ENCODE measurements at places on chromosomes 16 and 17.

- DNase-seq, result no peak
These were observed 233.3 kb downstream of the CDH13 start for GRCh38 chr16:82860071-82860470.

DNA sequence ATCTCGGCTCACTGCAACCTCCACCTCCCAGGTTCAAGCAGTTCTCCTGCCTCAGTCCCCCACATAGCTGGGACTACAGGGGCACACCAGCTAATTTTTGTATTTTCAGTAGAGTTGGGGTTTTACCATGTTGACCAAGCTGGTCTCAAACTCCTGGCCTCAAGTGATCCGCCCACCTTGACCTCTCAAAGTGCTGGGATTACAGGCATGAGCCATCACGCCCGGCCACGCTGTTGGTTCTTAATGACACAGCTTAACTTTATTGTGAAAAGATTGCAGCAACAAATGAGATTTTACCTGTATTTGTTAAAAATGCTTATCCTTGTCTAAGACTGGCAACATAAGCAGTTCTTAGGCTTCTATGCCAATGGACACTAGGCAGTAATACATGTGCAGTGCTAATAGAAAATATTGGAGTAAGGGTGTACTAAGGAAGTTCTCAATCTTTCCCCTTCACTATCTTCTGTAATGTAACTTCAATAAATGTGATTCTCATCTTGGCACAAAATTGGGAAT lies 2.9 kb downstream of the UBB start:
- no peak for DNase-seq

DNA sequence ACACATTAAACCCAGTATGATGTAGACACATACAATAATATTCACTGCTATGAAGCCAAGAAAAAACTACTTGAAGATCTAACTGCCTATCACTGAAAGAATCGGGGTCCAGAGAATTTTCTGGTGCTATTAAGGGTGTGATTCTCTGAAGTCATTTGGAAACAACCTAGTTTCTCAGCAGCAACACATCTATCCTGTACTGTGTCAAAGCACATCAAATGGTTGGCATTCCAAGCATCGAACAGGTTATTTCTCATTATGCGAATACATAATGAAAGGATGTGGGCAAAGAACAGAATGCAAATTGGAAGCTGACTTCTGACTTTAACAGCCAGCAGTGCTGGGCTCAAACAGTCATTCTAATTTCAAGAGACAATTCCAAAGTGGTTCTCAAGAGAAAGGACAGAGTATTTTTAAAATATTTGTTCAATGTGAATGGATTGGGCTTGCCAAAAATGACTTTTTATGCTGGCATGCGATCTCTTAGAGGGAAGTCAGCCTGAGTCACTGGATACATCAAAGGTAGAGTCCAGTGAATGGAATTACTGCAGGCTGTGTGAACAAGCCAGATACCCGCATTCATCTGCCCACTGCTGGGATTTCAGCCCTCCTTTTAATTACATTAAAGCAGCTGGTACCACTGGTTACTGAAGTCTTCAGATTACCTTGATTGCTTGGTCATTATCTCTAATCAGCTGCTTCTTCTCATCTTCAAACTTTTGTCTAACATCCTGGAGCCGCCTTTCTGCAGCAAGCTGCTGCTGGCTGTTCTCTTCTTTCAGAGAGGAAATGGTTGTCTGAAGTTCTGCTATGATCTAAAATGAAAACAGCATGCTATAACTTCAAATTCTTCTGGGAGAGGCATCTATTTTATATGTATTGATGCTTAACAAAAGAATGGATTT lies 181.2 kb upstream of the AXIN2 start:
- DNase-seq, result no peak

GRCh38 chr16:72099377-72099818 lies 5.8 kb downstream of the DHX38 start:
- no peak for DNase-seq

- DNase-seq, result no peak
These were observed 90.7 kb upstream of the GSE1 start for GRCh38 chr16:85522308-85522841.

GRCh38 chr16:7405166-7405565 lies 72.5 kb downstream of the RBFOX1 start:
- DNase-seq, result peak; percentile 50

DNA sequence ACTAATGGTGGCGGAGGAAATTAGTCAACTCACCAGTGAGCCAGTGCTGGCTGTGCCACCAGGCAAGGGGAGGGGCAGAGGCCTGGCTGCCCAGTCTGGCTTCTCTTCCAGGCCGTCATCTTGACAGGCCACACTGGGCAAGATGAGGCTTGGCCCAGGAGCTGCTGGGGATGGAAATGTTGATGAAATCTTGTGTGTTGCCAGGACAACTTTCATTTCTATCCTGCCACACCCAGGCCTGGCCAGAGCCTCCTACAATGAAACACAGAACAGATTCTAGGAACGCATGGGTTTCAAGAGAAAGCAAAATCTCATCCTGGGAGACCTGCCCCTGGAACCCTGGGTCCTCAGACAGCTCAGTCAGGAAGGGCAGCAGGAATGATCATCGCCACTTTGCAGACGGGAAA lies 9.3 kb downstream of the HEXIM2 start:
- DNase-seq, result peak; percentile 58

- no peak for DNase-seq
These were observed 389.7 kb downstream of the SOX9 start for GRCh38 chr17:72510351-72511016.

DNA sequence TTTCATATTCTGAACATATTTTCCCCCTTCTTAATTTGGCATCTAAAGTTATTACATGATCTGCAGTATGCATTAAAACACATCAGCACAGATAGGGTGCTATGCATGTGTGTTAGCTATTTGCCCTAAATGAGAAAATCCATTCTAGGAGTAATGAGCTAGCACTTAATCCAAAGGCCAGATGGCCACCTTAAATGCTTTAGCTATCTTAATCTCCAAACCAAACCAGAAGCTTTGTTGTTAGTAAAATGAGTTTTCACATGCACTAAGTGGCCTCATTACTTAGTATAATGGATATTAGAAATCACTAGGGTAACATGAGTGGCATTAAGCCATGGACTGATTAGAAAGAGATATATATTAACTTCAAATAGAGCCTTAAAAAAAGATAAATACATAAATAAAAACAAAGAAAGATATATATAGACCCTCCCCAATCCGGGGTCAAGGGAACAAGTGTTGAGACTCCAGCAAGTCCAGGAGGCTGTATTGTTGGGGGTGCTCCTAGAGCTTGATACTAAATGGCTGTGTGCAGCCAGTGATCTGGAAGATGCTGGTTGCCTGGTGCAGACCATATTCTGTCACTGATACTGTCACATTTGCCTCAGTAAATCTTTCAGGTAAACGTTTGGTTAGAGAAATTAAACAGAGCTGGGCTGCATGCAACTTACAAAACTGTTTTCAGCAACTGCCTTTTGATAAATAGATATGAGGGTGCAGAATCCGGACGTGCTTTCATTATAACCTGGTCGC lies 67.3 kb downstream of the MYH10 start:
- no peak for DNase-seq

DNA sequence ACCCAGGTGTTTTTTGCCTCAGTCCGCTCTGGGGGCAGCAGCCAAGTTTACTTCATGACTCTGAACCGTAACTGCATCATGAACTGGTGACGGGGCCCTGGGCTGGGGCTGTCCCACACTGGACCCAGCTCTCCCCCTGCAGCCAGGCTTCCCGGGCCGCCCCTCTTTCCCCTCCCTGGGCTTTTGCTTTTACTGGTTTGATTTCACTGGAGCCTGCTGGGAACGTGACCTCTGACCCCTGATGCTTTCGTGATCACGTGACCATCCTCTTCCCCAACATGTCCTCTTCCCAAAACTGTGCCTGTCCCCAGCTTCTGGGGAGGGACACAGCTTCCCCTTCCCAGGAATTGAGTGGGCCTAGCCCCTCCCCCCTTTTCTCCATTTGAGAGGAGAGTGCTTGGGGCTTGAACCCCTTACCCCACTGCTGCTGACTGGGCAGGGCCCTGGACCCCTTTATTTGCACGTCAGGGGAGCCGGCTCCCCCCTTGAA lies 2.1 kb upstream of the C17orf107 start:
- DNase-seq, result no peak

DNA sequence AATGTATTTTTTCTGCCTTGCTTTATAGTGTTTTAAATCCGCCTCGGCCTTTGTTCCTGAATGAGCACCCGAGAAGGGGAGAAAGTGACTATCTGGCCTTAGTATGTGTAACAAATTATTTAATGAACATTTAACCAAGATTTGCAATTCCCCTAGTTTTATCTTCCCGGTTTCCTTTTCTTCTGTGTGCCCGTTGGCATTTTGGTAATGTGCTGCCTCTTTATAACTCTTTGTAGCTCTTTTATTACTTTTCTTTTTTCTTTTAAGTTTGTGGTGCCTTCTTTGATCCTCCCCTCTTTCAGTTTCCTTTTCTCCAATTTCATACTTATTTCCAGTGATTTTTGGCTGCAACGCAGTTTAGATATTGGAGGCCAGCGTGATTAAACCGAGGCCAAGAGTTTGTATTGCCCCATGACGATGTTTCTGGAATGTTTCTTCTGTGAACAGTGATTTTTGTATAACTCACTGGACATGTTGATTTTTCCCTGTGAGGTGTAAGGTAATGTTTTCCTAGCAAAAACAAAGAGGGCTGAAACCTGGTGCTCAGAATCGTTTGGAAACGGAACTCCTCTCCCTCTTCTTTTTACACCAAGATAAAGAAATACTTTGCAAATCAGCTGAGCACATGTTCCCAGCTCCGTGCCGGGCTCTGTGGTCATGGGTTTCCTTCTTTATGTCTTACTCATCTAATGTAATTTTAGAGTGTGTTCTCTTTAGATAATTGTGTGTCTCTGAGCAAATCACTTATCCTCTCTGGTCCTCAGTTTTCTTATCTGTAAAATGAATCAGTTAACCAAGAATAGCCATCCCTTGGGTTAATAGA lies 344.3 kb downstream of the WWOX start:
- no peak for DNase-seq

GRCh38 chr16:2822496-2822895 lies 5.5 kb downstream of the PRSS21 start:
- no peak for DNase-seq

DNA sequence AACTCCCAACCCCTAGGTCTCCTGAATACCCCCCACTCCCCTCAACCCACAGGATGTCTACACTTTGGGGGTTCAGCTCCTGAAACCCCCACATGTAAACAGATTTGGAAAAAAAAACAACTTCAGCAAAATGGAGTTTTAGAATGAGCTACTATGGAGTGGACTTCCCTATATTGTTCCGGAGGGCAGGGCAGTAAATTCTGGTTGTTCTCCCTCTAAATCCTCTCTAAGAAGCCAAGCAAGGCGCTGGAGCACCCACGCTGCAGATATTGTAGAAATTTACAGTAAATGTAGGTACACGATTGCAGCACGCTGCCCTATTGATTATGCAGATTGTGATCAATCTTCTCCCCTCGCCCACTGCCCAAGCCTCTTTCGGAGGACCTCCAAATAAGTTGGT lies 8.5 kb upstream of the ZFHX3 start:
- no peak for DNase-seq

- no peak for DNase-seq
These were observed 33.9 kb upstream of the MEAK7 start for GRCh38 chr16:84538222-84538840.

- DNase-seq, result no peak
These were observed 115.3 kb downstream of the ANKRD11 start for GRCh38 chr16:89375021-89375420.

GRCh38 chr16:26345966-26346365 lies 654.2 kb downstream of the HS3ST4 start:
- no peak for DNase-seq

DNA sequence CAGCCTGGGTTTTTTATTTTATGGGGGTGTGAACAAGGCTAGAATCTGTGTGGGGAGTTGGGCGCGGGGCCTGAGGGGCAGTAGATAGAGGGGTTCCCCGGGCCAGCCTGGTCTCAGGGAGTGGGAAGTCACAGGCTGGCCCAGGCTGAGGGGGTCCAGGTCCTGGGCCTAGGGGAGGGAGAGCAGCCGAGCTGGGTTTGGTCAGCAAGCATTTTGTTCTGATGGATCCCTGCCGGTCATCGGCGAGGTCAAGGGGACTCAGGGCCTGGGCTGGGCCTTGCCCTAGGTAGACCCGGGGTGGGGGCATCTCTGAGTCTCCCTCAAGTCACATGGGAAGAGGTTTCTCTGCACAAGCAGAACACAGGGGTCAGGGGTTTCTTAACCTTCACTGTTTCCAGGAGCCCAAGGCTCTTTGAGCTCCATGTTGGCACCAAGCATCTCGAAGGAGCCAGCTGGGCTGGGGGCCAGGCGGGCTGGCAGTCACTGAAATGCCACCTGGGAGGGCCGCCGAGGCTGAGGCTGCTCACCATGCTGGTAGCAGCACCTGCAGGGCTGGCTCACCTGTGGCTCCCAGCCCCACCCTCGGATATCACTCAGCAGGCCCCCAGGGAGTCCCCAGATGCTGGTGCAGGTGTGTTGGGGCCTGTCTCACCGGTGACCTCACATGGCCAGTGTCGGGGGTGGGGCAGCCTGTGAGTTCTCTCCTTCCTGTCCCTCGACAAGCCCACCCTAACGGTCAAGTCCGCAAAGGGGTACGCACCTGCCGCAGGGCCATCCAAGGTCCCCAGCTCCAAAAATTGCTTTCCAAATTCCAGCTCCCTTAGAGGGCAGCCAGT lies 41.0 kb downstream of the SLC7A5 start:
- DNase-seq, result no peak

DNA sequence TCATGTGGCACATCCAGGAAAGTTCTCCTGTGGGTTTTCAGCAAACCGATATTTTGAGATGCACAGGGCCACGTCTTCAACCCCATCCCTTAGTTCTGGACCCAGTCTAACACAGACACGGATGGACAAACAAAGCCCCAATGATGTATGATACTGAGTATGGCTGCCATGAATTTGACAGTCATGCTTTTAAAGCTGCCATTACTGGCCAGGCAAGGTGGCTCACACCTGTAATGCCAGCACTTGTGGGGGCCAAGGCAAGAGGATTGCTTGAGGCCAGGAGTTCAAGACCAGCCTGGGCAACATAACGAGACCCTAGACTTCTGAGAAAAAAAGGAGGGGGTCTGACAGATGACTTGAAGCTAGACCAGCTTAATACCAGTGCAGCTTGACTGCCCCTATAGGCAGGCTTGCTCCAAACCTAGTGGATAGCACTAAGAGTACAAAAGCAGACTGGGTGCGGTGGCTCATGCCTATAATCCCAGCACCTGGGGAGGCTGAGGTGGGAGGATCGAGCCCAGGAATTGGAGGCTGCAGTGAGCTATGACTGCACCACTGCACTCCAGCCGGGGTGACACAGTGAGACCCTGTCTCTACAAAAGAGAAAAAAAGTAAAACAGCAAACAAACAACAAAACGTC lies 10.8 kb upstream of the ZNF629 start:
- no peak for DNase-seq

DNA sequence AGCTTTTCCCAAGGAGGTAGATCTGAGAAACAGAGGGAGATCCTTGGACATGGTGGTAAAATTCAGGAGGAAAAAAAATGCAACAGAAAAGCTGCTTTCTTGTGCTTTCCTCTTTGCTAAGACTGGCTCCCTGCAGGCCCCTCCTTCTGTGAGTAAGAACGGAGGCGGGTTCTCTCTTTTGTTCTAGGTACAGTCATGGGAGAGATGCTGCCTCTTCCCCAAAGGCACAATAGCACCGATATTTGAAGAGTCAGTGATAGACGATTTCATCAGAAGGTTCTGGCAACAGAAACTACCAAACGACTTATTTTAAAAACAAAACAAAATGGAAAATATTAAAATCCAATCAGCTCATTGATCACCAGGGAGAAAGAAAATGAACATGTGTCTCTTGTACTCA lies 32.6 kb upstream of the KIFC3 start:
- DNase-seq, result no peak
